Upper lobe of right lung (tissue), 1 donor: ENCODE measurements at places on chromosomes 1 and 21. TPM values are rescaled to one million over a fixed set of nuclear protein-coding genes. Genes with fewer than 3 reads are reported as not detected.

- peak; percentile 37 for DNase-seq
These were observed 1.5 kb upstream of the KRTAP10-6 start for GRCh38 chr21:44593598-44594405.

UQCRHL gene
- 0.93 TPM for total RNA-seq

ZBTB40 gene
- total RNA-seq = 24.9 TPM

DNA sequence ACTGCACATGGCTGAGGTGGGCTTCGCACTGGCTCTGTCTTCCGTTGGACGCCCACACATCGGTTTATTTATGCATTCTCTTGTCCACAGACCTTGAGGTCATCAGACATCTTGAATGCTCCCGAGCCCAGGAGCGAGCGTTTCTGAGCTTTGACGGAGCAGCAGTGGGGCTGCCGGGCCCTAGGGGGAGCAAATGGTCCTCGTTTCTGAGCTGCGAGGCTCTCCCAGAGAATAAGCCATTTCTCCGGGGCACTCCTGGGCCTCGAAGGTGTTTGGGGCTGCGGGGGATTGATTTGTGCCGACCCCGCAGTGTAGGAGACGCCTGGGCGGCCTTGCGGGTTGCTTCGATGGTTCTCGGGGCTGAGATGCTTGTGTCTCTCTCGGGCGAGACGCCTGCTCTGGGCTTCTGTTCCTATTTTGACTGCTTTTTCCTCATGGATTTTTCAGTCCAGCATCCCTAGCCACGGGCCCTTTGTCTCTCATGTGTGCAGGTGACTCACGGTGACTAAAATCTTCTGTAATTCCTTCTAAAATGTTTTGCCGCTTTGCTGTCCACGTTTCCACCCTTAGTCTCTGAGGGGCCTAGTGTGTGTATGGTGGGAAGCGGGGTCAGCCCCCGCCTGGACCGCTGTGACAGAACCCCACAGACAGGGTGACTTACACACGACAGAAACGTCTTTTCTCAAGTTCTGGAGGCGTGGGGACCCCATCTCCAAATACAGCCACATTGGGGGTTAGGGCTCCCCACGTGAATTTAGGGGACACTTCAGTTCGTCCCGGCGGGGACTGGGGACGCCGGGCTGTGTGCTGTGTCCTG is 62.1 kb downstream of the FAAP20 start:
- peak; percentile 64 for DNase-seq

DNA sequence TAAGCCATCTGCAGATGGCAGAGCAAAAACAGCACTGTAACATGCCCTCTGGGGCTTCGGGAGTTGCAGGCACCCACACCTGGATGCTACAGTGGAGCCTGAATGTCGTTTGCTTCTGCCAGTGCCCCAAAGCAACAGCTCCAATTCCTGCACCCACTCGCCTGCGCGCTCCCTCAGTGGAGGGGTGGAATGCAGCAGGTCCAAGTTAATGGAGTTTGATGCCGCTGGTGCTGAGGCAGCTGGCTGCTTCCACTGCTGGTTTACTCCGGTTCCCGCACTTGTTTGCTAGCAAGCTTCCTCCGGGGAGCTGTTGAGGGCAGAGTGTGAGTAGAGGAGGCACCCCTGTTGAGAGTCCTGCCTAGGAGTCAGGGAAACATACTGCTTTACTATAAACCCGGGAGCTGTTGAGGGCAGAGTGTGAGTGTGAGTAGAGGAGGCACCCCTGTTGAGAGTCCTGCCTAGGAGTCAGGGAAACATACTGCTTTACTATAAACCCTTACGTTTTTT is 584.0 kb upstream of the TMPRSS15 start:
- DNase-seq = no peak

DNA sequence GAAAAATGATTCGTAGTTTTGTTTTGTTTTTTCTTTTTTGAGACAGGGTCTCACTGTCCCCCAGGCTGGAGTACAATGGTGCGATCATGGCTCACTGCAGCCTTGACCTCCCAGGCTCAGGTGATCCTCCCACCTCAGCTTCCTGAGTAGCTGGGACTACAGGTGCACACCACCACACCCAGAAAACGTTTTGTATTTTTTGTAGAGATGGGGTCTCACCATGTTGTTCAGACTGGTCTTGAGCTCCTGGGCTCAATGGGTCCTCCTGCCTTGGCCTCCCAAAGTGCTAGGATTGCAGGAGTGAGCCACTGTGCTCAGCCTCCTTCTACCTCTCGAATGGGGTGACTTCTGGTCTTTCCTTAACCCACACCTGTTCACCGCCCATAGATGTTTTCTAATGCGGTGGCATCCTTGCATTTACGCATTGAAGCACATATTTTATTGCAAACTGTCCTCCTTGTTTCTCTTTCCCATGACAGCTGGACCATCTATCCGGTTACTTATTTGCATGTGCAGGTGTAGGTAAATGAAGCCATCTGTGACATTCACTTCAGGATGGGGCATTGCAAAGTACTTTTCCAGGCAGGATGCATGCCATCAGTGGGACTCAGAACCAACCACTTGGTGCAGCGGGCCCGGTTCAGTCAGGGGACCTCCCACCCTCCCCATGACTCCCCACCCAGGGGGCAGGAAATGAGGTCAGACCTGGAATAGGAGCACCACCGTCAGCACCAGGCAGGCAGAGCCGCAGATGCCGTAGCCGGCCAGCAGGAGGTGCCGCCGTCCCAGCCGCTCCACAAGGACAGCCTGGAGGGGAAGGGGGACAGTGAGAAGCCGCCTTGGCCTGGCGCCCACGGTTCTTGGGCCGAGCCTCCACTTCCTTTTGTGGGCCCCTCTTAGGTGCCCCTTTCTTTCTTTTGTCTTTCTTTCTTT is 16.5 kb downstream of the SLC2A7 start:
- DNase-seq = no peak

DNA sequence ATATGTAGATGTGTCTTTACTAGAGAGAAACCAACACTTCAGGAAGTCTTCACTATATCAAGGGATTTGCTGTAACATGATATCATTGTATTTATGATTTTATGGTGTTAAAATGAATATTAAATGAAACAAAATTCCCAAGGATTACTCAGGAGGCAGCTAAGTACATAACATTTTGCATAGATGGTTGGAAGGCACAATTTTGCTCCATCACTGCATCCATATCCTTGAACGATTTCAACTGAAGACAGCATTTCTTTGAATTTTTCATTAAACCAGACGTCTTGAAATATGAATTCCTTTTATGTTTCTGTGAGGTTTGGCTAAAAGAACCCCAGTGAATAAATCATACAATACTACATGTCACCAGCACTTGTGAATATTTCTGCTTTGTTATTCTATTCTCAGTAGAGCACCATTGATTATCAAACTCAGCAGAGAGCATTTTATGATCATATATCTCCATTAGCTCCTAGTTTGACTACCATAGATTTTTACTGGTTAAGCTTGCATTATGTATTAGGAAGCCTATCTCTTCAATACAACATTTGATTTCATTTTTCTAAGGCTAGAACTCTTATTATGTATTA is 37.3 kb downstream of the SPATA17 start:
- DNase-seq = no peak

PLD5 gene
- total RNA-seq = 0.87 TPM

DNA sequence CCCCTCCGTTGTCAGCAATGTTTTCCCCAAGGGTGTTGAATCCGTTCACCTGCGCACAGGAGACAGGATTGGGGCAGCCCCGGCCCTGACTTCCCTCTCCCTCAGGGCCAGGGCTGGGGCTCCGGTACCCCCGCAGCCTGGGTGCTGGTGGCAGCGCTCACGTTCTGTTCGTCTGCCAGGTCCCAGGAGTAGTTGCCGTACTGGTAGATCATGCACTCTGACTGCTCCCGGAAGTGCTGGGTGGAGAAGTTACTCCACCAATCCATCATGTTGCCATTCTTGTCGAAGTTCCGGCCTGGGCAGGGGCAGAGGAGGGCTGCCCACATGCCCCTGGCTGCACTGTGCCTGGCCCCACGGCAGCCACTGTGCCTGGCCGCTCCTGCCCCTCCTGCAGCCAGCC is 6.1 kb downstream of the PRXL2B start:
- DNase-seq = peak; percentile 54

MYBPH gene
- not detected for total RNA-seq

GRCh38 chr1:21397813-21398188 is 42.1 kb upstream of the NBPF3 start:
- no peak for DNase-seq

- no peak for DNase-seq
These were observed 54.6 kb downstream of the S100B start for GRCh38 chr21:46550116-46550941.

SYDE2 gene
- total RNA-seq = 23.8 TPM

GRCh38 chr1:6027591-6027990 is 18.1 kb upstream of the KCNAB2 start:
- no peak for DNase-seq

GRCh38 chr1:94237291-94238226 is at the start of gene ARHGAP29:
TSS of gene ARHGAP29 (minus strand) at chr1:94237584. CDS start at chr1:94231611, 5,973 bp downstream.
- DNase-seq = peak; percentile 93

DNA sequence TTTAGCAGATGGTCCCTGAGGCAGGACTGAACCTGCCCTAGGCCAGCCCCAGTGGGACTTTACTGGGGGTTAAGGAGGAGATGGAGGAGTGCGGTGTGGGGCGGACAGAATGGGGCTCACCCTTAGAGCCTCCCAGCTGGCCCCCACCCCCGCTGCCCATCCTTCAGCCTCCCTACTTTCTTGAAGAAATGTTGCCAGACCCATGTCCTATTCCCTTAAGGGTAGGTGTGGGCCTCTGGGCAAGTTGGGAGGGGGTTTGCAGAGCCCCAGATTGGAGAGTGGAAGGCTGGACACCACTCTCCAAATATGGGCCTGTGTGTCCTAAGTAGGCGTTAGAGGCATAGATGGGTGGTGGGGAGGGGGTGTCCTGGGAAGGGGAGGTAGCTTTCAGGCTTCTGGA is 19.2 kb upstream of the EPS8L3 start:
- DNase-seq = peak; percentile 60

UBL4B gene
- not detected for total RNA-seq

DNA sequence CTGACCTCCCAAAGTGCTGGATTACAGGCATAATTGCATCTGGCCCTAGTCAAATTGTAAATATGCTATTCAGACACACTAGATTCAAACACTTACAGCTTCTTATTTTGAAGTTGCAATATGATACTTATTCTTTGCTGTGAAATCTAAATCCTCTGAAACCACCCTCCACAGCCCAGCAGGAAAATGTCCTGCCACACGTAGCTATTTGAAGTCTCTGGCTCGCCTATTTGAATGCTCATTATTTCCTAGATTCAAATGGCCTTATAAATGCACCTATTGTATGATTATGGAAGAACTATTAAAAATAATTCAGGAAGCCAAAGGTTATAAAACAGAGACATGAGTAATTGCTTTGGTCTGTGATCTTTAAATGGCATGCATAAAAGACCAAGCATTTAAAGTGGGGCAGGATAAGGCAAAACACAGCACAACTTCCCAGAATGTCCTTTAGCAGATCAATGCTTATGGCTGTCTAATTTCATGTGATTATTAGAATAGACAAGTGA is 26.6 kb upstream of the FBXO28 start:
- no peak for DNase-seq

OR2T35 gene
- not detected for total RNA-seq

DNA sequence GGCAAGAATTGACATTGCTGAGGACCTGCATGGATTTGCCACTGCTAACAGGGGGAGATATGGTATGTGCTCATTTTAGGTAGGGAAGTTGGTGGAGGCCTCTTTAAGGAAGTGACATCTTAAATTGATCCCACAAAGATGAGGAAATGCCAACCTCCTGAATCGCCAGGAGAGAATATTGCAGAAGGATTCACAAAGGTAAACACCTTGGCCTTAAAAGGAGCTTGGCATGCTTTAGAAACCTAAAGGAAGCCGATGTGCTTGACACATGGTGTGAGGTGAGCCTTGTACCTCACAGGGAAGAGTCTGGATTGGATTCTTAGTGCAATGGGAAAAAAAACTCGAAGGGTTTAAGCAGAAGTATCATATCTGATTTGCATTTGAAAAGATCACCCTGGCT is 470.5 kb upstream of the DAB1 start:
- DNase-seq = no peak

GRCh38 chr1:21255943-21256320 is 34.3 kb downstream of the ECE1 start:
- DNase-seq = no peak

GRCh38 chr1:29920784-29921183 is 684.5 kb downstream of the PTPRU start:
- DNase-seq = no peak

TMEM61 gene
- 2.3 TPM for total RNA-seq

- no peak for DNase-seq
These were observed 87.7 kb upstream of the TNFSF4 start for GRCh38 chr1:173294843-173295242.

C1orf210 gene
- 18.9 TPM for total RNA-seq

RGS21 gene
- not detected for total RNA-seq

S100A4 gene
- 377 TPM for total RNA-seq

GRCh38 chr1:199861020-199861795 is 166.3 kb upstream of the NR5A2 start:
- no peak for DNase-seq

GRCh38 chr1:11320153-11320936 is 47.3 kb downstream of the UBIAD1 start:
- DNase-seq = no peak
